ENCODE measurements at places on chromosomes 4 and X. TPM values are rescaled to one million over a fixed set of nuclear protein-coding genes. Genes with fewer than 3 reads are reported as not detected.

IBSP gene
- total RNA-seq: not detected

SMIM14 gene
- 41.0 TPM for total RNA-seq

POLN gene
- total RNA-seq: 3.5 TPM

- H3K27ac ChIP-seq: no peak overlapping the region
- no peak for DNase-seq
- no peaks in the 10 kb centered on the region for H3K27me3 ChIP-seq
- H3K36me3 ChIP-seq: no peaks in the 10 kb centered on the region
Measured at GRCh38 chr4:65195666-65196065, 474.6 kb downstream of the EPHA5 start.

- H3K27ac ChIP-seq: peak overlapping the region; percentile 93
- H3K27me3 ChIP-seq: no peaks in the 10 kb centered on the region
- H3K4me1 ChIP-seq: peaks cover 35% of the 10 kb centered on the region
- no peaks in the 10 kb centered on the region for H3K36me3 ChIP-seq
Measured at GRCh38 chr4:109432696-109433095, 919 bp upstream of the SEC24B start.

DNA sequence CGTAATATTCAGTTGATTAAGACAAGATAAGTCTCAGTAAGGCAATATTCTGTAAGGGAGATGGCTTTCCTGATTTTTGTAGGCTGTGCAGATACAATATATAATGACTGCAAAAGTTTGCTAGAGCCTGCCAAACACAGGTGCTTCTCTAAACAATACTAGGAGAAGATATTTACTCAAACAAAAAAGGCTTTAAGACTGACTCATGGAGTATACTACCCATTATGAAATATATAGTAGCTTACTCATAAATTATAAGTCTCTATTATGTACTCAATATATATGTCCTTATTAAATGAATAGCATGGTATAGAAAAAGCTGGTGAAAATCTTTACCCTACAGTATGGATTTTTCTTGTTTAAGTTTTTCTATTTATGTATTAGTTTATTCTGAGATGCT, 93.2 kb upstream of the IL15 start:
- no peaks in the 10 kb centered on the region for H3K36me3 ChIP-seq
- no peak overlapping the region for H3K4me3 ChIP-seq
- no peak overlapping the region for H3K27ac ChIP-seq
- peaks cover 5% of the 10 kb centered on the region for H3K4me1 ChIP-seq
- no peak for DNase-seq

GRCh38 chrX:43836435-43837184, 45.6 kb downstream of the MAOB start:
- no peaks in the 10 kb centered on the region for H3K4me1 ChIP-seq
- DNase-seq: no peak
- H3K4me3 ChIP-seq: no peak overlapping the region
- no peaks in the 10 kb centered on the region for H3K36me3 ChIP-seq
- no peak overlapping the region for H3K27ac ChIP-seq

DNA sequence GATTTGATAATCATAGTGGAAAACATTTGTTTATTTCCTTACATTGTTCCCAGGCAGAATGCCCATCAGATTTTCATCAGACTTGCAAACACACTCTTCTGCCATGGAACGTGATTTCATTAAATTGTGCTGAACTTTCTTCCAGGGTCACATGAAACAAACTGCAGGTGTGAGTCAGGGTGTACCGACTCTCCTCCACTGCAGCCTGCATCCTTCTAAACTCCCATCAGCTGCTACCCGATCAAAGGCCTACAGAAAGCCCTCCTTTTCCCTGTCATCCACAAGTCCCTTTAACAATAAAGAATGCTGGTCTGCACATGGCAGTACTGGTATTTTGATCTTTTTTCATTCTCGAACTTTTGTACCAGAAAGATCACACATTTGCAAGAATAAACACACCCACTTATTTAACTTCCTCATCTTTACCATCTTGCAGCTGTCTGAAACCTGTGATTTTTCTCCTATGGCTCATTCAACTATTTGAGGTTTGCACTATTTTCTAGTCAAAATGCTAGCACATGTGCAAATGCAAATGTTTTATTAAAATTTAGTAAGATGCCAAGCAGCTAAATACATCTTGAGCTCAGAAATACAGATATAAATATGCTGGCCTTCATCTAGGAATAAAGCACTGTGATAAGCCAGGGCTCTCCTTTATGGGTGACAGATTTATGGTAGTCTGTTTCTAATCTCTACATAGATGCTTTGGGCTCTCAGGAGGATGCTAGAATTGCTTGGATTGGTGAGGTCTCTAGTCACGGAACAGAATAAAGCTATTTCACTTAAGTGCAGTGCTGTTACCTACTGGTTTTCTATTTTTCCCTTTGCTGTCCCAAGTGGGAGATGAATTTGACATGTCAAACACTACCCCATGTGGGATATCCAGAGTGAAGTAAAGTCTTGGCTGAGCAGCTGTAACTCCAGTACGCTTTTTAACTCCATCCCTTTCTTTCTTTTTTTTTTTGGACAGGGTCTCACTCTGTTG, 25.8 kb upstream of the ARHGAP24 start:
- no peak overlapping the region for H3K4me3 ChIP-seq
- no peak for DNase-seq
- no peaks in the 10 kb centered on the region for H3K27me3 ChIP-seq
- no peak overlapping the region for H3K27ac ChIP-seq
- H3K36me3 ChIP-seq: no peaks in the 10 kb centered on the region
- peaks cover 11% of the 10 kb centered on the region for H3K4me1 ChIP-seq

DNA sequence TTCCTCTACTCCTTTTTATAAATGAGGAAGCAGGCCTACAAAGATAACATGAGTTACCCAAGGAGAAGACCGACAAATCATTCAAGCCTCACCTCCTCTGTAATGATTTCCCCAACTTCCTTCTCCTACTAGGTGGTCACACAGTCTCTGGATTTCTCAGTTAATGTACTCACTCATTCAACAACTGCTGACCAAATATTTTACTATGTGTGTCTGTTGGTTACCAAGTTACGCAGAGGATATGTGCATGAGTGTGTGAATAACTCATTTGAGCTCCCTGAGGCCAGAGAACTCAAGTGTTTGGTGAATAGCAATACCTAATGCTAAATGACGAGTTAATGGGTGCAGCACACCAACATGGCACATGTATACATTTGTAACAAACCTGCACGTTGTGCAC, 10.4 kb downstream of the CASK start:
- no peak overlapping the region for H3K27ac ChIP-seq
- no peak overlapping the region for H3K4me3 ChIP-seq
- H3K36me3 ChIP-seq: no peaks in the 10 kb centered on the region
- no peaks in the 10 kb centered on the region for H3K4me1 ChIP-seq
- no peaks in the 10 kb centered on the region for H3K27me3 ChIP-seq

DNA sequence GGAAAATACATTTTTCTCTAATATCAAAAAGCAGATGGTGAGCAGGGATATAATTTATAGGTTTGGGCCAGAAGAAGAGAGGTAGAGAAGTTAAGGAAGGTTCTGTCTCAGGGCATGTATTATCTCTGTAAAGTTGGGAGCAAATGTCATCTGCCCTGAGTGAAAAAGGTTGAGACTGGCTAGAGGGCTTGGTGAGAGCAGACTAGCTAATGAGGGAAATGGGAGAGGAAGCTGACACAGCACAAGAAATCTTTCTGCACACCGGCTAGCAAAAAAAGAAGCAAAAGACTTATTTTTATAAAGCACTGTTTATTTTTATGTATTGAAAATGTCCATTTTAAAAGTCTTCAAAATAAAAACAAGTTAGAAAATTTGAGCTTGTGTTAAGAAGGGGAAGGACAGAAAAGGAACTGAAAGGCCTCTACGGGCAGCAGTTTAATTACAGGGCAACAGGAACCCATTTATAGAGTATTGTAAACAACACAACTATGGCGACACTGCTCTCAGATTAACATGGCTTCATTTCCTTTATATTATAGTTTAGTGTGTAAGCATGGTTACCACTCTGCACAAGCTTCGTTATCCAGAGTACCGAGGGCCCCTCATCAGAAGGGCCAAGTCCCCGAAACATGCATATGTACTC, 17.4 kb downstream of the CD40LG start:
- no peaks in the 10 kb centered on the region for H3K4me1 ChIP-seq
- DNase-seq: no peak
- H3K27me3 ChIP-seq: no peaks in the 10 kb centered on the region
- H3K36me3 ChIP-seq: peaks cover 6% of the 10 kb centered on the region

GRCh38 chr4:98674404-98675173, 16.2 kb upstream of the TSPAN5 start:
- no peak overlapping the region for H3K27ac ChIP-seq
- no peaks in the 10 kb centered on the region for H3K4me1 ChIP-seq
- no peaks in the 10 kb centered on the region for H3K27me3 ChIP-seq
- no peaks in the 10 kb centered on the region for H3K36me3 ChIP-seq
- no peak for DNase-seq
- H3K4me3 ChIP-seq: no peak overlapping the region

DNA sequence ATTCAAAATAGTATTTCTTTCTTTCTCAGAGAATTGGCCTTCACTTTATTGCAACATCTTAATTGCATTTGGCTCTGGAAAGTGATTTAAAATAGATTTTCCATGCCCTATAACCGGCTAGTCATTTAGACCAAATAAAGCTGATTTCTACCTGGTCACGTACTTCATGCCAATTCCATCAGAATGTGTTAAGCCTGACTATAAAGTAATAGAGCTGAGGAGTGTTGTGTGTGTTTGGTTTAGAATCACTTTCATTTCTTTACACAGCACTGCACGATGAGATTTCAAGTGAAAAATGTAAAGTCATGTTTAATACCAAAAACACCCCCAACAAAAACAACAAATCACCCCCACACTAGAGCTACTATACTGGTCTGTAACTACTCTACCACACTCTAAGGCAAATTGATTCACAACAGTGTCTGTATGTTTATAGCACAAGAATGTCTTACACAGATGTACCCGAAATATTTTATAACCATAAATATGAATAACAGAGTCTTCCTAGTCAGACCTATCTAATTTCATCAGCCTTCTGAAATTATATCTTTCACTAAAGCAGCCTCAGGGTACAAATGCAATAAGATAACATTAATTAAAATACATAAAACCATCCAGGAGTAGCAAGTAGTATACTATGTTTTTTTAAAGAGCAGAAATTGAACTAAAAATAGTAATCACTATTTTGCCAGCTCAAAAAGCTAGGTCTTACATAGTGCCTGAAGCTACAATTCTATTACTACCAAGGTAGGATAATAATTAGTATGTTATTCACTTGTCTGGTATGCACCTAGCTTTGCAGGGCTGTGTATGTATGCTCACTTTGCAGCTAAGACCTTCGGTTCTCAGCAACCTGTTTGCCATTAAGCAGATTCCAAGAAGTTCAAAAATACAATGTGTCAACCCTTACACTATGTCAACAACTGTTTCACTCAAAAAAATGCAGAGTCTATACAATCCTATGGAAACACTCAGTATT, 28.4 kb downstream of the APBB2 start:
- no peaks in the 10 kb centered on the region for H3K27me3 ChIP-seq
- H3K27ac ChIP-seq: no peak overlapping the region
- H3K4me1 ChIP-seq: peaks cover 23% of the 10 kb centered on the region
- H3K36me3 ChIP-seq: no peaks in the 10 kb centered on the region
- no peak for DNase-seq
- peak overlapping the region; percentile 36 for H3K4me3 ChIP-seq

GRCh38 chr4:7877176-7877575, 62.5 kb downstream of the AFAP1 start:
- no peak overlapping the region for H3K4me3 ChIP-seq
- no peaks in the 10 kb centered on the region for H3K27me3 ChIP-seq
- DNase-seq: no peak
- peaks cover 19% of the 10 kb centered on the region for H3K4me1 ChIP-seq
- peak overlapping the region; percentile 41 for H3K27ac ChIP-seq

DNA sequence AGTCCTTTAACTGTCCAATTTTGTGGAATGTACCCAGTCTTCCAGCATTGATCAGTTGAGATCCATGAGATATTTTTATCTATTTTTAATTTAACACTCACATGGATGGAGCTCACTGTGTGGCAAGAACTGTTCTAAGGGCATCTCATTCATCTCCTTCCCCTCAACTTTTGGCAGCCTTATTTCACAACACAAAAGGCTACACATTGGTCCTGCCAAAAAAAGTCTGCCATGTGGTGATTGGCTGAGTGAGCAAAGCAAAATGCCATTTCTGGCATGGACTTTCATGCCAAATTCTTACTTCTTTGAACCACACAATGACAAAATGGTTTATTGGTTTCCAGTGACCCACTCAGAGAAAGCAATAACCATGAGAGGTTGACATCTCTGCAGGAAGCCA, 171.6 kb upstream of the MAP3K15 start:
- H3K27ac ChIP-seq: no peak overlapping the region
- H3K4me3 ChIP-seq: no peak overlapping the region
- no peaks in the 10 kb centered on the region for H3K36me3 ChIP-seq
- DNase-seq: no peak

GRCh38 chr4:183905081-183905592, at the start of gene STOX2:
TSS of gene STOX2 (plus strand) at chr4:183905307. CDS start at chr4:183906791, 1,484 bp downstream.
- peak; percentile 48 for DNase-seq
- no peaks in the 10 kb centered on the region for H3K36me3 ChIP-seq
- H3K27ac ChIP-seq: peak within 1 kb of the TSS; percentile 77
- H3K4me3 ChIP-seq: peak within 1 kb of the TSS; percentile 89
- peaks cover 5% of the 10 kb centered on the region for H3K4me1 ChIP-seq

- H3K4me1 ChIP-seq: no peaks in the 10 kb centered on the region
- no peak for DNase-seq
- no peak overlapping the region for H3K27ac ChIP-seq
Measured at GRCh38 chr4:101527188-101527587, 179.9 kb upstream of the PPP3CA start.

DNA sequence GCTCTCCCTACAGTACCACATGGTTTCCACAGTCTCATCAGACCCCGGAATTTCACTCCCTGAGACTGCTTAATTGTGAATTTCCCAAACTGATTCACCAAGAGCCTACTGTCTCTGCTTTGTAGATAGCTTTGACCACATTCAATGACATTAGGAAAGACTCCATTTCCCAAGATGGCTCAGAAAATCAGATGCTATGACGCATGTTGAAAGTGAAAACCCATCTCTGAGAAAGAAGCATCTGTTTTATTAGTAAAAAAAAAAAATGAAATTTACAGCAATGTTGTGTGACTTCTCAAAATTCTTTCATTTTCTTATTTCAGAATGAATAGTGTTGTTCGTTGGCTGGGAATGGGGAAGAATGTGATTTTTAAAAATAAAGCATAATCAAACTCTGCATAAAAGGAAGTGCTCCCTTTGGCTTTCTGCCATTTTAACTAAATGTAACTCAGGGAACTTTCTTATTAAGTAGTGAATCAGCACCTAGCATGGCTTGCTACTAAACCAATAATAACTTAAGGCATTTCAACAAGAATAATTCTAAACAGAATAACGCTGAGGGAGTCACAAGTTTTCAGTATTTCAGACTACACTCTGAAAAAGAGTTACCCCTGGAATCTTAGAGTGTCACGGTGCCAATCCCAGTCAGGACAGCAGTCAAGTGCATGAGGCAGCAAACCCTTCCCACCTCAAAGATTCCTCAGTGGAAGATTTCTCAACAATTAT, 97.4 kb upstream of the MYOZ2 start:
- H3K27ac ChIP-seq: peak overlapping the region; percentile 83
- no peak for DNase-seq
- H3K4me1 ChIP-seq: peaks cover 100% of the 10 kb centered on the region
- H3K4me3 ChIP-seq: peak overlapping the region; percentile 15
- no peaks in the 10 kb centered on the region for H3K27me3 ChIP-seq
- H3K36me3 ChIP-seq: no peaks in the 10 kb centered on the region

GRCh38 chr4:130172156-130172555, 1076.2 kb downstream of the C4orf33 start:
- no peaks in the 10 kb centered on the region for H3K4me1 ChIP-seq
- H3K4me3 ChIP-seq: no peak overlapping the region
- H3K27ac ChIP-seq: no peak overlapping the region
- DNase-seq: no peak
- no peaks in the 10 kb centered on the region for H3K27me3 ChIP-seq

All from thoracic aorta (tissue), 2 donors.